ENCODE measurements at places on chromosomes 12 and 14. TPM values are rescaled to one million over a fixed set of nuclear protein-coding genes. Genes with fewer than 3 reads are reported as not detected.

DNA sequence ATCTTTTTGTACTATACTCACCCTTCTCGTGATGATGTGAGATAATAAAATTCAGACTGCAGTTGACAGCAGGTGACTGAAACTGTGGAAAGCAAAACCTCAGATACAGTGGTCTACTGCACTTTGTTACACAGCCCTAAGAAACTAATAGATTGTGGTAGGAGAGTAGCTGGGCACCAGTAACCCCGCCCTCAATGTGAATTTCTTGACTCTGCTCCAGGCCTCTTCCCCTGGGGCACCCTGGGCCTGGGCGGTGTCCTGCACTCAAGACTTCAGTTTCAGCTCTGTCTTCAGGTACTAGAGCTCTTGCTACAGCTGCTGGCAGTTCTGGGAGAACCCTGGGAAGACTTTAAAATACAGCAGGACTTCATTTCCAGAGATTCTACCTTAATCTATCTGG is 197.6 kb upstream of the AVPR1A start:
- DNase-seq, result no peak

DNA sequence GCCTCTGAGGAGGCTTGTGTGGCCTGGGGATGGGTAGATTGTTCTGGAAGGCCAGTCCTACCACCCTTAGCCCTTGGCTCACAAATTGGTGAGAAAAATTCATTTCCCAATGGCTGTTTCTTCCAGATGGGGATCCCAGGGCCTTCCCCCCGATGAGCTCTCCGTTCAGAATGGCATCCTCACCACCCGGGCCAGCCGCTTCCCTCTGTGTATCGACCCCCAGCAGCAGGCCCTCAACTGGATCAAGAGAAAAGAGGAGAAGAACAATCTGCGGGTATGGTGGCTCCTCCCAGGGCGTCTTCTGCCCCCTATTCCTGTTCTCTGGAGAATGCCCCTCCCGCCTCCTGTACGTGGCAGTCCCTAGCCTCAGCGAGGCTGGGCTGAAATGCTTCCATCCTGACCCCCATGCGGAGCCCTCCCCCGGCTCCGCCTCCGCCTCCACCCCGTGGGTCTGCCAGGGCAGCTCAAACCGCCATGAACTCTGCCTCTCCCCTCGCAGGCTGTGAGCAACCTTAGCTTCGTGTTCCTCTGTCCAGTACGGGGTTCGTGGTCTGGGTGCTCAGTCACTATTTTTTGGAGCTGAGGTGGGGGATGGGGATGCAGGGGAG is 57.8 kb downstream of the CCDC92 start:
- no peak for DNase-seq

ERH gene
- 109 TPM for total RNA-seq

GRCh38 chr12:60644076-60644475 is 1048.2 kb downstream of the SLC16A7 start:
- no peak for DNase-seq

- DNase-seq, result no peak
Observed at GRCh38 chr12:25962932-25963525, 4.5 kb downstream of the RASSF8 start.

GRCh38 chr12:75378354-75378753 is 12.5 kb upstream of the GLIPR1L2 start:
- DNase-seq, result no peak

SMIM41 gene
- total RNA-seq, result not detected

DNA sequence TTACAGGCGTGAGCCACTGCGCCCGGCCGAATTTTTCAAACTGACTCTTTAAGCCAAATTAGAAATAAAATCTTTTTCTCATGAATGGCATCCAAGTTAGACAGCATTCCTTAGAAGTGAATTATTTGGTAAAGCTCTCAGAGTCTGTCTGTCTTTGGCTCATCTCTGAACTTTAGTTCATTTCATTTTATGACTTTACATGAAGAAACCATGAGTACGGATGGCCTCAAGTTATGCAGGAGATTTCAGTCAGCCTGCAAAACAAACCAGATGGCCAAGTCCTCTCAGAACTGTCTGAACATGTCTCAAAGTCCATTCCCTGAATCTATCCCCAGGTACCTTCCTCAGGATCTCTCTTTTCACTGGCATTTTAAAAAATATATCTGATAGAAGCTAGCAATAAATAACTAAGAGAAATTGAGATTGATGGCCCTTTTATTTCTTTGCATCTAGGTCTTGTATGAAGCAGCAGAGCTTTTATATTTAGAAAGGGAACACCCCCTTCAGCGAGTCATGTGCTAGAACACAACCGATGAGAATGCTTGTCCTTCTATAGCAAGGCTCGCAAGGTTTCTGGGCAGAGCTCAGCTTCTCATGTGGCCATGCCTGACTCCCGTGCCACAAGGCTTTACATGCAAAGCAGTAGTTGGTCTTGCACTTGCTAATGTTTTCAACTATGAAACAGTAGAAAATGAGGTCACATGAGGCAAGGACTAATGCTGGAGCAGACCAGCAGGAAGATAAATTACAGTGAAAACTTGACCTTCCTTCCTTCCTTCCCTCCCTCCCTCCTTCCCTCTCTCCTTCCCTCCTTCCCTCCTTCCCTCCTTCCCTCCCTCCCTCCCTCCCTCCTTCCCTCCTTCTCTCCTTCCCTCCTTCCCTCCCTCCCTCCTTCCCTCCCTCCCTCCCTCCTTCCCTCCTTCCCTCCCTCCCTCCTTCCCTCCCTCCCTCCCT is 125.0 kb downstream of the AKAP6 start:
- DNase-seq, result no peak

ZNF10 gene
- 8.0 TPM for total RNA-seq

GRCh38 chr14:24068711-24069410 is 2.5 kb upstream of the CPNE6 start:
- no peak for DNase-seq

ZFYVE26 gene
- 11.2 TPM for total RNA-seq

- DNase-seq, result no peak
Observed at GRCh38 chr12:124326104-124326503, 31.2 kb downstream of the RFLNA start.

NKX2-8 gene
- not detected for total RNA-seq

DNA sequence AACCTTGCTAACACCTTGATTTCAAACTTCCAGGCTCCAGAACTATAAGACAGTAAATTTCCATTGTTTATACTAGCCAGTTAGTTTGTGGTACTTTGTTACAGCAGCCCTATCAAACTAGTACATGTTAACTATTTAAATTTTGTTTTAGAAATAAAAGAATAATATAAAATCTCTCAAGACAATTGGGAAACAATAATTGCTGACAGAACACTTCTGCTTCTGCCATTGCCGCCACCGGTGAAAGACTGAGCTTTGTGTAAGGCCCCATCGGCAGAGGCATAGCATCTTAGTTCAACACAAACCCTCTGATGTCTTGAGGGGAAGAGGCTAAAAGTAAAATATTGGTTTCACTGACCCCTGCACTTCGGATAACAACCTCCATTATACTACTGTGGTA is 1607.1 kb upstream of the SEL1L start:
- DNase-seq, result no peak

Measured in cardiac septum (tissue), 1 donor.